ENCODE measurements at places on chromosomes 7 and 10.

DNA sequence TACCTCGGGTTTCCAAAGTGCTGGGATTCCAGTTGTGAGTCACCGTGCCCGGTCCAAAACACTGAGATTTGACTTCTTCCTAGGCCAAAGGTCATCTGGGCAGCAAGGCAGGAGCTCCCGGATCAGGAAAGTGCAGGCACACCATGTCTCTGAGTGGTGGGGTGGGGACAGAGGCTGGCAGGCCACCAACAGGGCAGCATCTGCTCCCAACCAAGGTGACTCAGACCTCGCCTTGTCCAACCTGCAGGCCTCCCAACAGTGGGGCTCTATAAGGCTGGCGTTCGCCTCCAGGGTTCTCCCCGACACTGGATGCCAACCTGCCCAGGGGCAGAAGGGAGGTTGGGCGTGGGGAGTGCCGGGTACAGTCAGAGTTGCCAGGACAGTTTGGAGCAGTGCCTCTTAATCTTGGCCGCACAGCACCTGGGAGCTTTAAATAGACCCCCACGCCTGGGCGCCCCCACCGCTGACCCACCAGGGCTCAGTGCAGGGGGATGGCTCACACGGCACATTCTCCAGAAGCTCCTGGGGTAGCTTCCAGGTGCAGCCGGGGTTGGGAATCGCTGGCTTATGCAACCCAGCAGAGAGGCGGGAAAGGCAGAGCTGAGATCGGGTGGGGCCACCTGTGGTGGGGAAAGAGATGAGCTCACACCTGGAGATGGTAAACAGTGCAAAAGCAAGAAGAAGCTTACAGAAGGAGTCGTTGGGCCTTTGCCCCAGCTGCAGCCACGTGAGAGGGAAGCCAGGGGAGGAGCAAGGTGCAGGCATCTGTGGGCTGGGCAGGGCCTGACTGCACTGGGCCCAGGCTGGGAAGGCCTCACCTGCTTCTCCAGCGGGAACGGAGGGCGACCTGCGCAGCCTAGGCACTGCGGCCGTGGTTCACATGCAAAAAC lies 10.9 kb downstream of the CALML5 start:
- no peak for DNase-seq

DNA sequence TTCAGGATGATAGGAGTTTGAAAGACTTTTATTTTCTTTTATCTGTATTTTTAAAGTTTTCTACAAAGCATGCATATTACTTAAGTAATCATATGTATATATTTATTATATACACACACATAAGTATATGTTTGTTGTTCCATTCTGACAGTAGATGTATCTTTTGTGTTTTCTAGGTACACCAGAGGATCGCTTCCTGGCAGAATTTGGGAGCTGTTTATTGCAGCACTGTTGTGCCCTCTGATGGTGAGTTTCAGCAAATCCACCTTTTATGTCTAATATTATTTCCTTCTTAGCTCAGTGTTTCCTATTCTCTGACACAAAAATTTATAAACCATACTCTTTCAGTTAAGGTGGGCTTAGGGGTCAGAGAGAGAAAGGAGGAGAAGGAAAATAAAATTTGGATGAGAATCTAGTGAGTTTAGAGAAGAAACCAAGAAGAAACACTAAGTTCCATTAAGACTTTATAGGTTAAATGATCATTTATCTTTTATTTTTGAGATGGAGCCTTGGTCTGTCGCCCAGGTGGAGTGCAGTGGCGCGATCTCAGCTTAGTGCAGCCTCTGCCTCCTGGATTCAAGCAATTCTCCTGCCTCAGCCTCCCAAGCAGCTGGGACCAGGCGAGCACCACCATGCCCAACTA lies 59.2 kb upstream of the OIT3 start:
- DNase-seq: peak; percentile 7

- DNase-seq: no peak
These were observed 1.8 kb downstream of the PON3 start for GRCh38 chr7:95394370-95394769.

DNA sequence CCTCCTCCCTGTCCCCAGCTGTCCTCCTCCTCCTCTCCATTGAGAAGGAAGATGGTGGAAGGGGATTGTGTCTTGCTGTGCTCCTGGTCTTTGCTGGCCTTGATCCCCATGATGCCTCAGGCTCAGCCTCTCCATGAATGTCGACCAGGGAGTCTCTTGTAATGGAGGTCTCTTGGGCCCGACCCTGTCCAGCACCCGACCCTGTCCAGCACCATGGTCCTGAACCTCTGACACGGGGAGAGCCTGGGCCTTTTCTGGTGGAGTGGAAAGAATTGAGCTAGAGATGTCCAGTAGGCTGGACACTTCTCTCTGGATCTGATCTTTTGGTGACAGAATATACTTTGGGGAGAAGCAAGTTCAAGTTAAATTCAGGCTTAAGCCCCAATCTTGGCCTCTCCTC lies 42.3 kb upstream of the HMX3 start:
- no peak for DNase-seq

DNA sequence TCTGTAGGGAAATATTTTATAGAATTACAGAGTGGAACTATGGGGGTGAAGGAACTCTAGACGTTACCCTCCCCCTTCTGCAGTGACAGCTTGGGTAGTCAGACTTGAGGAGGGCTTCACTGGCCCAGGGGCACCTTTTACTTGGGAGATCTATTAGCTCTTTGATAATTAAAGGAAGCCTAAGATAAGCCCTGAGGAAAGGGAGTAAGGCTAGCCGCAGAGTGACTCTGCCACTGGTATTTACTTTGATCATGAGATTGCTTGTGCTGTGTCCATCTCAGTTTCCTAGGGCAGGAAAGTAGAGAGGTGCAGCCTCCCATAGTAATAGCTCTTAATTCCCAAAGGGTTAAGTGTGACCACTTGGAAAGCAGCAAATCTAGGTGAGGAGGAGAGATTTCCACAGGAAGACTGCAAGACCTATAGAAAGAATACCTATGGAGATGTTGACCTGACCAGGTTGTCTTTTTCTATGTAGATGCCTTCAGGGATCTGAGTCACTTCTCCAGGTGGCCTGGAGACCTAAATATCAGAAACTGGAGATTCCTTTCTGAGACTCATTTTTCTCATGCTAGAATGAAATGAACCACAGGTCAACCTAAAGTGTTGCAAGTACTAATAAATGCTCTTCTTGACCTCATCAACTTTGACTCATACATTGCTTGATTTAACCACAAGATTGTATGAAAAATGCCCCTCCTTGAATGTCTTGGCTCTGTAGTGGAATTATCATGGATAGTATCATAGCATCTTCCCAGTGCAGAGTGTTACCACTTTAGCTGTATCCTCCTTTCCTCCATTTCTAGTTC lies 447.3 kb upstream of the GHITM start:
- DNase-seq: no peak

DNA sequence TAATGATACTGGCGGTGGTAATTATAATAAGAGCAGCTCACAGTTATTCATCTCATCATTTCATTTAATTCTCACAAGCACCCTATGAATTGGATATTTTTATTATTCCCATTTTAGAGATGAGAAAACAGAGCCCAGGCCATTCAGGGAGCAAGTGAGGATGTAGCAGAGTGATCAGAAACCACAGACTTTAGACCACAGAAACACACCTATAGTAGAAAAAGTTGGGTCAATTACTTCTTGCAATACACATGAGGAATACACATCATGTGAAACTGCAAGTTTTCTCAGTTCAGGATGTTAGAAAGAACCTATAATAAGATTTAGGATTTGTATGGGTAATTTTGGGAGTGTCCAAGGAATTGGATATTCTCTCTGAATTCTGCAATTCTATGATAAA lies 278.0 kb downstream of the ADRA2A start:
- no peak for DNase-seq

GRCh38 chr10:31927565-31927883 lies 1.1 kb downstream of the ARHGAP12 start:
- no peak for DNase-seq

DNA sequence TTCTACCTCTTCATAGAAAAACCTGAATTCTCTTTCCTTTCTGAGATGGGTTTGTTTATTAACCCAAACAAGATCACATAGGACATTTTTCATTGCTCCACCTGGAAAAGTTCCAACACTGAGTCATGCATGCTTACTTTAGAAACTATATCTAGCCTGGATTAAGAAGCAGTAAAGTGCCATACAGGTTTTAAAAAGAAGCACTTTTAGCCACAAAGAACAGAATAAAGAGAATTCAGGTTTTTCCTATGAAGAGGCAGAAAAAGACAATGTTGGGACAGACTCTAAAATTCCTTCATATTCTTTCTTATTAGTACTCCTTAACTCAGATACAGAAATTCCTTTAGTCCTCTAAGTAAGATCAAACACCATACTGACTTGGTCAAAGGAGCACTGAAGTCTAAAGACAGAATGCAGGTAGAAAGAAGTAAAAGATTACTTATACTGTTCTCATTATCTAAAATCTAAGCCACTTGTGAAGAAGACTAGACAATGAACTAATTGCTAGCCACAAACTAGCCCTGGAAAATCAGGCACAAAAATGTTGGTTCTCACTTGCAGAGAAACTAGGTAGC lies 241.3 kb downstream of the ANK3 start:
- no peak for DNase-seq

- DNase-seq: no peak
These were observed 35.3 kb upstream of the PFKFB3 start for GRCh38 chr10:6167456-6167855.

- no peak for DNase-seq
These were observed 184.7 kb upstream of the IMMP2L start for GRCh38 chr7:111746950-111747349.

GRCh38 chr7:142636751-142637150 lies 112.5 kb upstream of the PRSS1 start:
- DNase-seq: peak; percentile 43

GRCh38 chr10:78600740-78601139 lies 468.0 kb upstream of the ZMIZ1 start:
- DNase-seq: no peak

DNA sequence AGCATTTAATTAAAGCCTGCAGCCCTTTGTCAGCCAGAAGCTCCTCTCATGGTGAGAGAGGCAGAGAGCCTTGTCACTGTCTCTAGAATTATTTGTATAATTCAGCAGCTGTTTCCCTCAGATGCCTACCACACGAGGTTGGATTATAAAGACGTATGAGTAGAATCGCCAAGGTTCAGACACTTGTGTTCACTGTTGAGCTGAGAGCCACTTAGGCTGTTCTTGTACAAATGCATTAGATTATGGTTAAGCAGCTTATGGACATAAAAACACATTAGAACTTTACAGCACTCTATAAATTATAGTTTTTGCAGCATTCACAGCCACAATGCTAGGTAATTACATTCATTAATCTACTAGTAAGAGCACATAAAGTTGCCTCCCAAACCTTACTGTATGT lies 282.6 kb downstream of the AUTS2 start:
- DNase-seq: no peak

GRCh38 chr7:157690058-157690832 lies 353.4 kb downstream of the DNAJB6 start:
- DNase-seq: no peak

- DNase-seq: no peak
These were observed 103.7 kb upstream of the AOAH start for GRCh38 chr7:36827726-36828703.

DNA sequence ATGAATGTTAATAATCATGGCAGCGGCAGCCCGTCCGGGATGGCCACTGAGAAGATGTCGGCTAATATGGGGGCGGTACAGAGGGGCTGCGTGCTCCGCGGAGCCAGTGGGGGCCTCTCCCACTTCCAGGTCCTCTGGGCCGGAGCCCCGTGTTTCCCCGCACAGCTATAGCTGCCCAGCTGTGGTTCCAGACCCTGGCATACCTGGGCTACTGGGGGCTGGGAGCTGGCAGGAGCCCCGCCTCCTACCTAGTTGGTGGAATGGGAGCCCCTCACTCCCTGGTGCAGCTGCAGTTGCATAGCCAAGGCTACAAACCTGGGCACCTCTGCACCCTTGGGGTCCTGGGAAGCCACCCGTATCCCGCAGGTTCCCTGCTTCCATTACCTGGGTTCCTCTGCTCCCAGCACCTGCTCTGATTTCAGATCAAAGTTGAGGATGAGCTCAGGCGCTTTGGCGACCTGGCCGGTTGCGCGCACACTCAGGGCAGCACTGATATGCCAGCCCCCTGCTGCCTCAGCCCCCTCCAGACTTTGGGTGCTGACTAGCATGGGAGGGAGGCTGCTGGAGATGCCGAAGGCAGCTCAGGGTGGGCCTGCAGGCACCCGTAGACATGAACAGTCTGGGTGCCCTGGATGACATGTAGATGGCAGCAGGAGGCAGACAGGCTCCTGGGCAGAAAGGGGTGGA lies 236.5 kb upstream of the SEMA3D start:
- no peak for DNase-seq

DNA sequence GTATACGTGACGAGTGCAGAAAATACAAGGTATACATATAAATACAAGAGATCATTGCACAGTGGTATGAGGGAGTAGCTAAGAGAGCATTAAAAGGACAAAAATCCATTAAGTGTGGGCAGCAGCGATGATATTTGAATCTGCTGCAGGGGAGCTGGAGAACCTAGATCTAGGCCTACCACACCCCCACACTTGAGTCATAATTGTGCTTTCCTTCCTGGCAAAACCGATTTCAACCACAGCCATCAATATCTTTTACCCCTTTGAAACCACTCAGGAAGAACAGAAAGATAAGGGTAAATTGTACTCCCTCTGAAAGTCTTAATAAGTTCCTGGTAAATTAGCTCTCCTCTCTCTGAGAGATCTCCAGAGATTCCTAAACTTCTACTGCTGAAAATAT lies 345.0 kb downstream of the SORCS1 start:
- DNase-seq: no peak

Data from stimulated activated CD4-positive, alpha-beta T cell treated with anti-CD3 and anti-CD28 coated beads, Interleukin-1b, Interleukin-23, amount 100 ng/mL, for 48 hours (primary cell).